ENCODE measurements at places on chromosomes 5 and 9.

- no peak for DNase-seq
These were observed 367.6 kb downstream of the ENC1 start for GRCh38 chr5:74272831-74273451.

- DNase-seq, result no peak
These were observed 263.4 kb downstream of the ZSWIM6 start for GRCh38 chr5:61595426-61595825.

- DNase-seq, result no peak
These were observed 660.8 kb downstream of the TLE1 start for GRCh38 chr9:81028504-81028903.

GRCh38 chr5:93909356-93909755 lies 168.0 kb upstream of the POU5F2 start:
- DNase-seq, result no peak

DNA sequence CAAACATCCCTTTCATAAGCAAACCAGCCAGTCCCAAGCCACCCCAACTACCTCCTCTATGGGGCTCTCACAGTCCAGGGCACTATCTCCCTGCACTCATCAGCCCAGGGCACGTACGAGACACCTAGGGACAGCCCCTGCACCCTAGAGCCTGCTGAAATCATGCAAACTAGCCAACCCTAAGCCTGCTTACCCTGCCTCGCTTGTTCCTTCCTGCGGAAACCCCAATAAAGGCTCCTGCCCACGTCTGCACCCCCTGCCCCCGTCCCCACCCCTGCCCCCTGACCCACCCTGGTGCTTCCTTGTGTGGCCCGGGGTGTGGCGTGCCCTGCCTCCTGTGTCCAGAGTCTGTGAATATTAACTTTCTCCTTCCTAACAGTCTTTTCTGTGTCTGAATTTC lies 135.9 kb downstream of the GADD45G start:
- DNase-seq, result no peak

DNA sequence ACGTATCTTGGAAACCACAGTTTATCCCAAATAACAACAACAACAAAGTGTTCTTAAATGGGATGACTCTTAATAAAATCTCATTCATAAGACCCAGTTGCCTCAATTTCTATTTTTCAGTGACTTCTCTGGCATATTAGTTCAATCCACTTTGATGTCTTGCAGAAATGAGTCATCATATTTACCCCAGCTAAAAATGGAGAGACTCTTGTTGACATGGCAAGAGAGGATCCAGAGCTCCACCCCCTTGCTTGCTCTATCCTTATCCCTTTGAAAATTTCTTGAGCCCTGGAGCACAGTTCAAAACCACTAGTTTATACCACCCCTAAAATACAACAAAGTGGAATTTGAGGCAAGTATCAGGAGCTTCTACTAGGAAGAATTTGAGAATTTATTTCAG lies 20.8 kb downstream of the VCAN start:
- DNase-seq, result no peak

- DNase-seq, result no peak
These were observed 563.8 kb downstream of the PTPRD start for GRCh38 chr9:10048994-10049393.

GRCh38 chr5:130280528-130281217 lies 376.4 kb downstream of the CHSY3 start:
- DNase-seq, result no peak

- no peak for DNase-seq
These were observed 8.0 kb downstream of the B4GALT1 start for GRCh38 chr9:33158843-33159776.

DNA sequence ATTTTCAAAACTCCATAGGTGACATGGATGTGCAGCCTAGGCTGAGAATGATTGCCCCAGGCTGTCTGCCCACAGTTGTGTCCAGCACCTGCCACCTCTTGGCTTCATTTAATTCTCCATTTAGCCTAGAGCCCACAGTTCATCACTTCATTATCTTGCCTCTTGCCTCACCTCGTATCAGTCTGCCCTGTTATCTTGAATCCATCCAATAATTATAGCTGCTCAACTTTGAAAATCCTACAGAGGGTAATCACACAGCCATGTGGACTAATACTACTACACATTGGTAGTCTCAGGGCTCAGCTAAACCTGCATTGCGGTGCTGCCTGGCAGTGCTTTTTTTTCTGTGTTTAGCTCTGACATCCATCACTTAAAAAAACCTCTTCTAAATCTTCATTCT lies 7.4 kb downstream of the UGCG start:
- DNase-seq, result no peak

- no peak for DNase-seq
These were observed 61.4 kb upstream of the RANBP6 start for GRCh38 chr9:6076851-6077250.

DNA sequence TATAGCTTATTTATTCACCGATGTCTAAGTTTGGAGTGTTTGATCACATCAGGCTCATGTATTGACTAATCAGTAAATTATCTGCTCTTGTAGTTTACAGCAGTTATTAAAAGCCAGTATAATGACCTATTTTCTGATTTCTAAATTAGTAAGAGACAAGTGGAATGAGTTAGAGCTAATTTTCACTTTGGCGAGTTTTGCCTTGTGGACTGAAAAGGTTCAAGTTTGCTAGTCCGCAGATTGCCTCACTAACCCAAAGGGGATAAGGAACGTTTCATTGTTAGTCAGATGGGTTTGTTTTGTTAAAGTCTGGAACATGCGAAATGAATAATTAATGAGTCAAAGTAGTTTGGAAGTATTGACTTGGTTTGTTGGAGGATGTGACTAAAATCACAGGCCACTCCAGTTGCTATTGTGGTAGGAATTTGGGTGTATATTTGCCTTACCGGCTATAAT lies 40.1 kb downstream of the SMARCA2 start:
- no peak for DNase-seq

- DNase-seq, result no peak
These were observed 6.7 kb downstream of the IRX4 start for GRCh38 chr5:1875843-1876659.

GRCh38 chr9:133261103-133261752 lies 13.8 kb downstream of the ABO start:
- no peak for DNase-seq

DNA sequence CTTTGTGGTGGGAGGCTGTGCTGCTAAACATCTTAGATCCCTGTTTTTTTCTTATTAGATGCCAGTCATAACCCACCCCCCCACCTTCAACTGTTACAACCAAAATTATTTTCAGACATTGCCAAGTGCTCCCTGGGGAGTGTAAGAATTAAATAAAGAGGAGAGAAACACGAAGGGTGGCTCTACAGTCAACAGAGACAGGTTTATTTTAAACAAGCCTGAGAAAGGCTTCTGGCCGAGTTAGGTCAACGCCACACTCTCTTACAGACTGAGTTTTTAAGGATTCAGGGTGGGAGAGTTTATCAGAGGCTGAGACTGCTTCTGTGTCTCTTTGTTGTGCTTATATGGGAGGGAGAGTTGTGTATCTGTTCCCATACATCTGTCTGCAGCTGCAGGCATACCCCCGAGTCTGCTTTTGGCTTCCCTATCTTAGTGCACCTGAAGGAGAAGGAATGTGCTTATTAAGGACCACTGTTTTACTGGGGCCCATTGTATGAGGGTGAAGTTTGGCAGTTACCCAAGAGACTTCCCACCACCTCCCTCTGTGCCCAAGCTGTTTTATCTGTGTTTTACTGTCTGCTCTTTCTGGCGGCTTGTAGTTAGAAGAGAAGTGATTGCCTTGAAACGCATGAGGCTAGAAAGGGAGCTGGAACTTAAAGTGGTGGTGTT lies 11.4 kb upstream of the GDA start:
- no peak for DNase-seq

- DNase-seq, result no peak
These were observed 174.0 kb downstream of the PALM2AKAP2 start for GRCh38 chr9:109953813-109954497.

- no peak for DNase-seq
These were observed 62.9 kb downstream of the GADD45G start for GRCh38 chr9:89667726-89668125.

GRCh38 chr9:96086936-96087571 lies 211.6 kb downstream of the ERCC6L2 start:
- no peak for DNase-seq

- DNase-seq, result no peak
These were observed 534.1 kb downstream of the ANXA1 start for GRCh38 chr9:73685786-73686185.

DNA sequence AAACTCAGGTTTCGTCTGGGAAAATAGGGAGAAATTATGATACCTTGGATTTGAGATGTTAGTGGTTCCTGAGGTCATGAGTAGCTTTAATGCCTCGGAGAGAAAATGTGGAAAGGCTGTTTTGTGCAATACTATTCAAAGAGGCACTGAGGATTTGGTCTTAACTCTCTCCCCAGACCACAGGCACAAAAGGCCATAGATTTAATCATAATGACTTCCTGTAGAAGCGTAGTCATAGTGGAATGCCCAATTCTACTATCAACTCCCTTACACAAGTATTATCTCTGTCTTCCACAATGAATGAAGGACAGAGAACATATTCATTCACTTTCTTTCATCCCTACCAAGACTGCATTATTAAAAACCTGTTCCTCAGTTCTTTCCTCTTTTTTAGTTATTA lies 153.0 kb upstream of the FTMT start:
- DNase-seq, result no peak

- no peak for DNase-seq
These were observed 3.1 kb upstream of the RABL6 start for GRCh38 chr9:136804509-136805206.

GRCh38 chr5:71957292-71957898 lies 149.9 kb upstream of the MAP1B start:
- no peak for DNase-seq

DNA sequence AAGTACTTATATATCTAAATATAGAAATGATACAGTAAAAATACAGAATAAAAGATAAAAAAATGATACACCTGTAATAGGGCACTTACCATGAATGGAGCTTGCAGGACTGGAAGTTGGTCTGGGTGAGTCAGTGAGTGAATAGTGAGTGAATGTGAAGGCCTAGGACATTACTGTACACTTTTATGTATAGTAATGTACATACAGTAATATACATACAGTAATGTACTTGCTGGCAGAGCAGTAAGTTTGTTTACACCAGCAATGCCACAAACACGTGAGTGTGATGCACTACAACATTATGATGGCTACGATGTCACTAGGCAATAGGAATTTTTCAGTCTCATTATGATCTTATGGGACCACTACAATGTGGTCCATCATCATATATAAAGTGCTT lies 34.2 kb downstream of the SUSD1 start:
- DNase-seq, result no peak

DNA sequence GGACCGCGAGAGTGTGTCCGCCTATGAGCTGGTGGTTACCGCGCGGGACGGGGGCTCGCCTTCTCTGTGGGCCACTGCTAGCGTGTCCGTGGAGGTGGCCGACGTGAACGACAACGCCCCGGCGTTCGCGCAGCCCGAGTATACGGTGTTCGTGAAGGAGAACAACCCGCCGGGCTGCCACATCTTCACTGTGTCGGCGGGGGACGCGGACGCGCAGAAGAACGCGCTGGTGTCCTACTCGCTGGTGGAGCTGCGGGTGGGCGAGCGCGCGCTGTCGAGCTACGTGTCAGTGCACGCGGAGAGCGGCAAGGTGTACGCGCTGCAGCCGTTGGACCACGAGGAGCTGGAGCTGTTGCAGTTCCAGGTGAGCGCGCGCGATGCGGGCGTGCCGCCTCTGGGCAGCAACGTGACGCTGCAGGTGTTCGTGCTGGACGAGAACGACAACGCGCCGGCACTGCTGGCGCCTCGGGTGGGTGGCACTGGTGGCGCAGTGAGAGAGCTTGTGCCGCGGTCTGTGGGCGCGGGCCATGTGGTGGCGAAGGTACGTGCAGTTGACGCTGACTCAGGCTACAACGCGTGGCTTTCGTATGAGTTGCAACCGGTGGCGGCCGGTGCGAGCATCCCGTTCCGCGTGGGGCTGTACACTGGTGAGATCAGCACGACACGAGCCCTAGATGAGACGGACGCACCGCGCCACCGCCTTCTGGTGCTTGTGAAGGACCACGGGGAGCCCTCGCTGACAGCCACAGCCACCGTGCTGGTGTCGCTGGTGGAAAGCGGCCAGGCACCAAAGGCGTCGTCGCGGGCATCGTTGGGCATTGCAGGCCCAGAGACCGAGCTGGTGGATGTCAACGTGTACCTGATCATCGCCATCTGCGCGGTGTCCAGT lies 1.8 kb downstream of the PCDHA7 start:
- no peak for DNase-seq

DNA sequence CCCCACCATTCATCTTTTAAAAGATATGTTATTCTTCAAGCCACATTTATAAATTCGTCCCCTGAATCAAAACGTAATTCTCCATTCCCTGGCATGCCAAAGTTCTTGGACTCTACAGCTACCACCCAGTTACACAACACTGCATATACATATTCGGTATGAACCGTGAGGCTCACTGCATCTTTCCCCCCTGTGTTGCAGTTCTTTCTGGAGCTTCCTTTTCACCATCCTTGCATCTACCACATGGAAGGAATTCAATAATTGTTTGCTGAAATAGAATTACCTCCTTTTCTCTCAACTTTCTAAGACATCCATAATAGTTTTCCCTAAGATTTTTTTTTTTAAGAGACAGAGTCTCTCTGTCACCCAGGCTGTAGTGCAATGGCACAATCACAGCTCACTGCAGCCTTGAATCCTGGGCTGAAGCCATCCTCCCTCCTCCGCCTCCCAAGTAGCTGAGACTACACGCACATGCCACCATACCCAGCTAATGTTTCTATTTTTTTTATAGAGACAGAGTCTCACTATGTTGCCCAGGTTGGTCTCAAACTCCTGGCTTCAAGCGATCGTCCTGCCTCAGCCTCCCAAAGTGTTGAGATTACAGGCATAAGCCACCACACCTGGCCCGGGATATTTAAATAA lies 3.3 kb downstream of the LPAR1 start:
- DNase-seq, result no peak

DNA sequence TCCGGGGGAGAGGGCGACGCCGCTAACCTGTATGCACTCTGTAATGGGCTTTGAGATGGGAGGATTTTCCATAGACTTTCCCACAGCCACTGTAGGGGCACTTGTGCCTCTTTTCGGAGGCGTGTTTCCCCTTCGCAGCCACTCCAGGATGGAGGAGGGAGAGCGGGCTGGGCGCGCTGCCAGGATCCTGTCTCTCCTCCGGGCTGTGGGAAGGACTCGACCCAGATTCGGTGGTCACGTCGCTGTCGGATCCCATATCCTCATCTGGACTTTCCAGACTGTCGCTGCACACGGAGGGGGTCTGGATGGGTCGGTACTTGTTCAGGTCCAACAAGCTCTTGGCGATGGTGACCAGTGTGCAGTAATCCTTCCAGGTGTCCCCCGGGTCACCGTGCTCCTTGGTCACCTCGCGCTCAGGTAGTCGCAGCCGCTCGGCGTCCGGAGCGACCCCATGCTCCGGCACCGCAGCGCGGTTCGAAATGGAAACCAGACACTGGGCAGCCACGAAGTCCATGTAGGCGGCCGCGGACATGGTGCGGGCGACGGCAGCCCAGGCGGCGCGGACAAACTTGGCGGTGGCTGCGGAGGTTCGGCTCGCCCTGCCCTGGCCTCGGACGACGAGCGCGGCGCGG lies 1.5 kb downstream of the KLF9 start:
- no peak for DNase-seq

GRCh38 chr5:87541033-87541432 lies 128.3 kb upstream of the CCNH start:
- DNase-seq, result no peak

GRCh38 chr9:30622561-30622960 lies 1761.9 kb upstream of the ACO1 start:
- no peak for DNase-seq

- DNase-seq, result no peak
These were observed 95.0 kb upstream of the DAP start for GRCh38 chr5:10856071-10856470.
